ENCODE measurements at places on chromosomes 5 and 9.

- no peak for DNase-seq
Observed at GRCh38 chr5:134410822-134411221, 859 bp downstream of the CDKN2AIPNL start.

GRCh38 chr5:61604076-61605025 is 272.3 kb downstream of the ZSWIM6 start:
- no peak for DNase-seq

- DNase-seq: no peak
Observed at GRCh38 chr9:90658783-90659182, 16.2 kb upstream of the DIRAS2 start.

GRCh38 chr5:157059891-157060290 is 975 bp upstream of the HAVCR1 start:
- DNase-seq: no peak

- DNase-seq: no peak
Observed at GRCh38 chr5:4804691-4805360, 335.3 kb upstream of the ADAMTS16 start.

GRCh38 chr5:82885627-82886389 is 191.4 kb downstream of the TMEM167A start:
- no peak for DNase-seq

DNA sequence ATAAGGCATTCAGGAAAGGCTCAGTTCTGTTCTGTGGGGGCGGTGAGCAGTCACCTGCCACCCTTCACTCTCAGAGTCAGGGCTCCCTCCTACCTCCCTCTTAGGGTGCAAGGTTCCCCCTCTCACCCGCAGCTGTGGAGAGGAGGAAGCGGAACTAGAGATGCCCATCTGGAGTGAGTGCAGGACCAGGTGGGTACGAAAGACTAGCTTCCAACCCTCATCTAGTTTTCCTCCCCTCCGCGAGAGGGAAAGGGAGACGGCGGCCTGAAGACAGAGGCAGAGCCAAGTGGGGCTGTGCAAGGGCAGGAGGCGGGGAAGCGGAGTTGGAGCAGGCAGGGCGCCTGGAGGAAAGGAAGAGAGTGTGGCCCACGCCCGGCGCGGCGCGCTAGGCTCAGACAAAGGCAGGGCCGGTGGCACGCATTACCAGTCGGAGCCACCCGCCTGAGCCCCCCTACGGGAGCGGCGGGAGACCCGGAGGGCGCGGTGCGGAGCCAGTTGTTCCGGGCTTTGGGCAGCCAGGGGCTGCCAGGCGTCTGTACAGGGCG is 7.3 kb downstream of the PRR7 start:
- no peak for DNase-seq

DNA sequence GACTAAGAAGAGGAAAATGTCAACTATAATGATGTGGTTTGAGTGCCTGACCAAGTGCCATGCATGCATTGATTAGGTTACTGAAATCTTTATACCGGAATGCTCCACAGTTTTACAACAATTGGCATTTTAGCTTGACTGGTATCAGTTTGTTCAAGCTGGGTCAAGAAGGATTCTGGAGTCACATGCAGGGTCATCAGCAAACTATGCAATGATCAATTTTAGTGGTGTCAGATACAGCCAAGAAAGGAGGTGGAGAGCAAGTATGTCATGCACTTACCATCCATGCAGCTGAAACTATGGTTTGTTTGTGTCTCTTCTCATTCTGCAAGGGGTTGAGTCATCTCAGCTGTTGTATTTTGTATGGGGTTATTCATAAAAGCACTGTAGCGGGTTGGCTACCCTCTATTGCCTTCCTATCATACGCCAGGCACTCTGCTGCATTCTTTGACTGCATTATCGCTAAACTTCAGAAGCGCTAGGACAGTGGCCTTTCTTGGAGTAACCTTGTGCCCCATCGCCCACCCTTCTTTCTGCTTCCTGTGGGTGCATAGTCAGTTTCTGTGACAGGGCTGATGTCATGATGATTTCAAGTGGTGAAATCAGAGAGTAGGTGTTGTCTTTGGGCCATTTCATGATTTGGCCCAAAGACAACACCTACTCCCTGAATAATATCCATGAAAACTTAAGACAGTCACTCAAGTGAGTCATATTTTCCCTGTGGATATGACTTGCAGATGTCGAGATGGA is 145.4 kb downstream of the MTX3 start:
- DNase-seq: no peak

DNA sequence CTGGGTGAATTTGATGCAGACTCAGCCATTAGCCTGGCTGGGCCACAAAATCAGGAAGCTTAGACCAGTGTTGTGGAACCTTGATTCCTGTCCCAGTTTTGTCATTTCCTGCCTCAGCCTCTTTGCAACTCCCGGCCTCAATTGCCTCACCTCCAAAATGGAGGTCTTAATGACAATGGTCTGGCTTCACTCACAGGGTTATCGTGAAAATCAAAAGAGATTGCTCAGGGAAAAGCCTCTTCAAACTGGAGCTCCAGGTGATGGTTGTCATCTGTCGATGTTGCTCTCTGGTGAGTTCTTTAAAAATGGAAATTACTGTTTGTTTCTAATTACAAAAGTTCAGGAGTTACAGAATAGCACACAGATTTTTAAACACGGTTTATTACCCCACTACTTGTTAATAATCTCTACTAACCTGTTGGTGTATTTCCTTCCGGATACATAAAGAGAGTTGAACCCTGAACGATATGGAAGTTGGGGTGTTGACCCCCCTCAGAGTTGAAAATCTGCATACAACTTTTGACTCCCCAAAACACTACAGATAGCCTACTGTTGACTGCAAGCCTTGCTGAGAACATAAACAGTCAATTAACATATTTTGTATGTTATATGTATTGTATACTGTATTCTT is 109.9 kb upstream of the CPEB4 start:
- no peak for DNase-seq

DNA sequence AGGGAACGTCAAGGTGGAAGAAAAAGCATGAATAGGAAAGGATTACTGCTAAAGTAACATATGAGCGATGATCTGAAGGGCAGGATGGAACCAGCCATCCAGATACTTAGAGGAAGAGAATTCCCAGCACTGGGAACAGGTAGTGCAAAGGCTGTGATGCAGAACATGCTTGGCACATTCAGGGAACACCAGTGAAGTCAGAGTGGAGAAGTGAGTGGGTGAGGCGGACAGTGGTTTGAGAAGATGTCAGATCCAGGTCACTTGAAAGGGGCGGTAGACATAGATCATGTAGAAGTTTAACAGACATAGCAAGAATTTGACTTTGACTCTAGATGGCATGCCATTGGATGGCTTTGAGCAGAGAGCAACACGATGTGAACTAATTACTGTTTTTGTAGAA is 374.2 kb downstream of the PDE4D start:
- DNase-seq: no peak

DNA sequence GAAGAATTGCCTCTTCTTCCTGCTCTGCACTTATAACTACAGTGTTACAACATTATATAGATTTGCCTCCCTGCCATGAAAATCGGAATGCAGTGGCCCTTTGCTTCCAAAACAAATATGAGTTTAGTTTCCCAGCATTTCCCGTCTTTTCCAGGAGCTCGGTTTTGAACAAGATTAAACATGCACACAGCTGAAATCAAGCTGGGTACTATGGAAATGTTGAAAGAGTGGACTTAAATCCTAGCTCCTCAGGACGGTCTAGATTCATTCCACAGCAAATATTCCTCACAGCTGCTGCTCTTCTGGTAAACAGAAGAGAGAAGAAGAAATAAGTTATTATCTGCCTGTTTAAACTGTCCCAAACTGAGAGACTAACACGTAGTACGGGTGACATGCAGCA is 161.4 kb downstream of the PIK3R1 start:
- no peak for DNase-seq

GRCh38 chr5:2753452-2754420 is 2.3 kb upstream of the IRX2 start:
- no peak for DNase-seq

DNA sequence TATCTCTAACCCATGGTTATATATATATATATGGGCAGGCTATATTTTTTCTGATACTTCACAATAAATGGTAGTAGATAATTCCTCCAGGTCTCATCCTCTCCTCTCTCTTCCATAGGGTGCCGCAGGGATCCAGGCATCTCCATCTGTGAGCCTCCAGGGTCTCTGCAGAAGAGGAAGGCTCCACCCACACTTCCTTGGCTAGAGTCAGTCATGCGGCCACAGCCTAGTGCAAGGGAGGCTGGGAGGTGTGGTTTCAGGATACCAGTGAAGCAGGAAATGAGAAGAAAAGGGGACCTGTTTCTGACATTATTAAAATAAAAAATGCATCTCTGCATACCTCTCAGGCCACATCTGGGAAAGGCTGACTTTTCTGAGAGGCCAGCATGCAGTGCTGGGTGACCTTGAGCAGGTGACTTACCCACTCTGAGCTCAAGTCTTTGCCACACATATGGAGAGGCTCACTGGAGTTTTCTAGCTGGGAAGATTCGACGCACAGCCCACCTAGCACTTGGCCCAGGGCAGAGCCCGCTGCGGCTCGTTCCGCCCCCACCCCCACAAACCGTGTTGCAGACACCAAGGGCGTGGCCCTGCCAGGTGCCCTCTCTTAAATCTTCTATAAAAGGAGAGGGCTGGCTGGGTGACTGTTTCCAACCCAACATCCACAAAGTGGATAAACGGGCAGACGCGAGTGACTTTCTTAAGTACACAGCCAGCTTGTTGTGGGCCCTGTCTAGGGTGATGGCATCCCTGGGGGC is 47.9 kb downstream of the OLFM1 start:
- no peak for DNase-seq

DNA sequence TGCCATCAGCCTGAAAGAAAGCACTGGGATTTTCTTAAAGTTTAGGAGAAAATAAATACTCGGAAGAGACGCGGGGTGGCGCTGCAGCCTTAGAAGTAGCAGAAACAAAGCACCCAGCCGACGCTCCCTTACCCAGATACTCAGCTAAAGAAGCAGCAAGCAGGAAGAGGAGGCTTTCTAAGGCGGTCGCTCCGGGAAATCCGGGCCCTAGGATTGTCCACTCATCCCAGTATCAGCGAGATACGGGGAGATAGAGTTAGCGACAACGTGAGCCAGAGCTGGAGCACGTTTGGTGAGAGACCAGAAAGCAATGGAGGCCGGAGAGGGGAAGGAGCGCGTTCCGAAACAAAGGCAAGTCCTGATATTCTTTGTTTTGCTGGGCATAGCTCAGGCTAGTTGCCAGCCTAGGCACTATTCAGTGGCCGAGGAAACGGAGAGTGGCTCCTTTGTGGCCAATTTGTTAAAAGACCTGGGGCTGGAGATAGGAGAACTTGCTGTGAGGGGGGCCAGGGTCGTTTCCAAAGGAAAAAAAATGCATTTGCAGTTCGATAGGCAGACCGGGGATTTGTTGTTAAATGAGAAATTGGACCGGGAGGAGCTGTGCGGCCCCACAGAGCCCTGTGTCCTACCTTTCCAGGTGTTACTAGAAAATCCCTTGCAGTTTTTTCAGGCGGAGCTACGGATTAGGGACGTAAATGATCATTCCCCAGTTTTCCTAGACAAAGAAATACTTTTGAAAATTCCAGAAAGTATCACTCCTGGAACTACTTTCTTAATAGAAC is at the start of gene PCDHB2:
Gene PCDHB2 (plus strand): TSS at position 135 of the 782 bp plus-strand sequence. CDS start 176 bp downstream, at position 311.
- DNase-seq: peak; percentile 80

DNA sequence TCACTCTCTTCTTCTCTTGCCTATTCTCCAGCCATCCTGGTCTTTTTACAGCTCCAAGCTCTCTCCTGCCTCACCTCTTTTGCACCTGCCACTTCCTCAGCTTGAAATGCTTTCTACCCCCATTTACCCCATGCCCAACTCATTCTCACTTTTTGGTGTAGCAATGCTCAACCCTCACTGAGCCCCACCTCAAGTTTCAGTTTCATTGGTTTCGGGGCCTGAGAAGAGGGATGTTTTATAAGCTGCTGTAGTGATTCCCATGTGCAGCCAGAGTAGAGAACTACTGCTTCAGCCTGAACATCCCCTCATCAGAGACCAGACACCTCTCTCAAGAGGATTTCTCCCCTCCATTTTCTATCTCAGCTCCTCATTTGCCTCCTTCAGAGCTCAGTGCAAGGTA is 45.2 kb upstream of the FYB1 start:
- no peak for DNase-seq

DNA sequence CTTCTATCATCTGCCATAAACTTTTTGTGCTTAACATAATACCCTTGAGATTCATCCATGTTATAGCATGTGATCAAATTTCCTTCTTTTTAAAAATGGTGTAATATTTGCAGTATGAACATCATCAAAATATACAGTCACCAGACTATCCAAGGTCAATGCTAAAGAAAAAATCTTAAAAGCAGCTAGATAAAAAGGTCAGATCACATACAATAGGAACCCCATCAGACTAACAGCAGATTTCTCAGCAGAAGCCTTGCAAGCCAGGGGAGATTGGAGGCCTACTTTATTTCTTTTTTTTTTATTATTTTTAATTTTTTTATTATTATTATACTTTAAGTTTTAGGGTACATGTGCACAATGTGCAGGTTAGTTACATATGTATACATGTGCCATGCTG is 37.2 kb downstream of the FAM170A start:
- no peak for DNase-seq

- DNase-seq: no peak
Observed at GRCh38 chr5:79032031-79032695, 37.3 kb downstream of the DMGDH start.

- no peak for DNase-seq
Observed at GRCh38 chr5:13215806-13216205, 728.7 kb downstream of the DNAH5 start.

DNA sequence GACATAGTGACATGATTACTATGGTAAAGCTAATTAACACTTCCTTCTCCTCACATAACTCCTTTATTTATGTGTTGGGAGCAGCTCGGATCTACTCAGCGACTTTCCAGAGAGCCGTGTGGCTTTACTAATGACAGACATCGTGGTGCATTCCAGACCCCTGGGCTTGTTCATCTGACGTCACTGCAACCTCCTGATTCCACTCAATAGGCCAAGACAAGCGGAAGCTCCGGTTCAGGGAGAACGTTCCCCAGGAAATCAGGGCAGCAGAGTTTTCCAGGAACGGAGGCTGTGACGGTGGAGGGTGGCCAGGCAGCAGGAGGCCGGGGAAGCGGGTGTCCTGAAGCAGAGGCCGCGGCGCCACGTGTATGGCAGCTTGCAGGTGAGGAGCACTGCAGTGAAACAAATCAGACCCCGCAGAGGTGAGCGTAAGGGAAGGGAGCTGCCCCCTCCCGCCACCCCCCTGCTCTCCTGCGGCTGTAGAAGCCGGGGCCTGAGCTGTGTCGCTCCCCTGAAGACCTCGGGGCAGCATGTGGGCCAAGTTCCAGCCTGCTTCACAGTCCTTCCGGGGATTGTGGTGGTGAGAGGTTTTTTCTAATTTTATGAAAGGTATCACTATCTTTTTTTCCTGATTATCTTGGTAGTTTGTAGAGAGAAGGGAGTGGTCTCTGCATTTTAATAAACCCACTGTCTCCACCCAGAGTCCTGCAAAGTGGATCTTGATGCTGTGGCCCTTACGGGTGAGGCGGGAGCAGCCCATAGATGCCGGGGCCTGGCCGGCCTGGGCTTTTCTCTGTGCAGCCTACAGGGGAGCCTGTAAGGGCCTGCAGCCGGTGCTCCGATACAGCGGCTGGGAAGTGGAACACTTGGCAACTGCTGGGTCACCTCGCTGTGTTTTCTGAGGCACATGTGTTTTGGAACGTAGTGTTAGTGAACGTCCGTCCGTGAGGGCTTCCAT is 220.4 kb upstream of the IRX4 start:
- DNase-seq: no peak

GRCh38 chr5:153629027-153629895 is 138.8 kb downstream of the GRIA1 start:
- peak; percentile 31 for DNase-seq
